ENCODE measurements at places on chromosomes 16 and 17. TPM values are rescaled to one million over a fixed set of nuclear protein-coding genes. Genes with fewer than 3 reads are reported as not detected.

C1QTNF1 gene
- total RNA-seq = 24.9 TPM

KIF18B gene
- total RNA-seq = 0.89 TPM

CENPV gene
- total RNA-seq = 17.3 TPM

TP53TG3 gene
- not detected for total RNA-seq

VAT1L gene
- total RNA-seq = 0.38 TPM

NBR1 gene
- total RNA-seq = 93.3 TPM

MINK1 gene
- total RNA-seq = 155 TPM

GCGR gene
- total RNA-seq = not detected

PRSS33 gene
- not detected for total RNA-seq

CSH1 gene
- total RNA-seq = not detected

PABPN1L gene
- total RNA-seq = not detected

CDRT15 gene
- not detected for total RNA-seq

GRCh38 chr16:60295451-60295850, 1561.3 kb upstream of the GOT2 start:
- H3K27me3 ChIP-seq = no peaks in the 10 kb centered on the region
- H3K27ac ChIP-seq = no peak overlapping the region
- no peak overlapping the region for H3K4me3 ChIP-seq
- H3K4me1 ChIP-seq = no peaks in the 10 kb centered on the region

- peaks cover 11% of the 10 kb centered on the region for H3K36me3 ChIP-seq
- peak overlapping the region; percentile 70 for H3K4me3 ChIP-seq
- H3K27me3 ChIP-seq = peaks cover 59% of the 10 kb centered on the region
- H3K4me1 ChIP-seq = peaks cover 57% of the 10 kb centered on the region
These were observed 1.7 kb upstream of the CBX8 start for GRCh38 chr17:79798299-79799173.

- peak; percentile 32 for DNase-seq
- H3K27me3 ChIP-seq = no peaks in the 10 kb centered on the region
- H3K27ac ChIP-seq = no peak overlapping the region
- no peak overlapping the region for H3K4me3 ChIP-seq
These were observed 90.5 kb upstream of the ZNF750 start for GRCh38 chr17:82930043-82930923.

GRCh38 chr17:50353600-50354195, 7.8 kb downstream of the XYLT2 start:
- no peak for DNase-seq
- H3K27ac ChIP-seq = no peak overlapping the region
- no peaks in the 10 kb centered on the region for H3K27me3 ChIP-seq
- peaks cover 59% of the 10 kb centered on the region for H3K36me3 ChIP-seq

- H3K36me3 ChIP-seq = no peaks in the 10 kb centered on the region
- DNase-seq = no peak
- no peak overlapping the region for H3K27ac ChIP-seq
These were observed 608.1 kb downstream of the TOX3 start for GRCh38 chr16:51938861-51939260.

DNA sequence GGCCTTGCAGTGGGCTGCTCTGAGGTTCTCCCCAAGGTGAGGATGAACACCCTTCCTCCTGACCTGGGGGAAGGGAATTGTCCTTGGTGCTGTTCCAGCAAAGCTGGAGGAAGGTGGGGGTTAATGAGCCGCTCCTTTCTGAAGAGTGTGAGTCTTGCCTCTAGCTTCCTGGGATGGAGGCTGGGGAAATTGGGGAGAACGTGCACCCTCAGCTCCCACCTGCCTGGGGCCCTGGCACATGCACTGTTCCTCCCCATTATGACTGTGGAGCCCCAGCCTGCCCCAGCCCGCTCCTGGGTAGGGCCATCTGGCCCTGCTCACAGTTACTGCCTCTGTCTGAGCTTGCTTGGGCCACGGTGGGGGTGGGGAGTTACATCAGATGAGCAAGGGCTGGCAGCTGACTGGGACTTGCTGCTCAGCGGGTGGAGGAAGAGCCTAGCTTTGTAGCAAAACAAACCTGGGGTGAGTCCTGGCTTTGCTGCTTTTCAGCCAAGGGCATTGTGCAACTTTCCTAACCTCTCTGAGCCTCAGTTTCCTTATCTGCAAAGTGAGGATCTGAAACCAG, 11.1 kb downstream of the TNS4 start:
- H3K36me3 ChIP-seq = no peaks in the 10 kb centered on the region
- H3K27me3 ChIP-seq = no peaks in the 10 kb centered on the region
- peak overlapping the region; percentile 3 for H3K27ac ChIP-seq
- no peak for DNase-seq

GRCh38 chr17:66129759-66130158, 62.2 kb downstream of the CEP112 start:
- H3K36me3 ChIP-seq = no peaks in the 10 kb centered on the region
- no peak overlapping the region for H3K4me3 ChIP-seq
- no peak for DNase-seq
- no peaks in the 10 kb centered on the region for H3K27me3 ChIP-seq
- H3K27ac ChIP-seq = no peak overlapping the region

- H3K4me1 ChIP-seq = no peaks in the 10 kb centered on the region
- H3K36me3 ChIP-seq = peaks cover 64% of the 10 kb centered on the region
- H3K27ac ChIP-seq = no peak overlapping the region
- no peak overlapping the region for H3K4me3 ChIP-seq
- DNase-seq = no peak
These were observed 155.2 kb upstream of the C17orf78 start for GRCh38 chr17:37220607-37220953.

DNA sequence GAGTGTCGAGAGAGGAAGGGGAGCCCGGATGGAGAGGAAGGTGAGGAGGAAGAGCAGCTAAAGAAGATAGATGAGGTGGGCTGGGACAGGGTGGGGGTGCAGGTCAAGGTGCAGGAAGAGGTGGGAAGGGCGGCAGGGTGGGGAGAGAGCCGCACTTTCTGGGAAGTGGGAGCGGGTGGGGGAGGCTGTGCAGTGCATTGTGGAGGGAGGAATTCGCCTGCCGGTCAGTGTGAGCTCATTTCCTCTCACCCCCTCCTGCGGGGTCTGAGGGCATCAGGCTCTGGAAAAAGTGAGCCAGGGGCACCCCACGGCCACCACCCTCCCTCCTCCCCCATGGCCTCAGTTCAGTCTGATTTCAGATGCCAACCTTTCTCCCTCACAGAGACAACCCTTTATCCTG, 2.5 kb upstream of the ARHGAP23 start:
- H3K4me3 ChIP-seq = no peak overlapping the region
- no peak for DNase-seq
- H3K27ac ChIP-seq = peak overlapping the region; percentile 33
- no peaks in the 10 kb centered on the region for H3K36me3 ChIP-seq
- peaks cover 51% of the 10 kb centered on the region for H3K4me1 ChIP-seq
- H3K27me3 ChIP-seq = peaks cover 18% of the 10 kb centered on the region

DNA sequence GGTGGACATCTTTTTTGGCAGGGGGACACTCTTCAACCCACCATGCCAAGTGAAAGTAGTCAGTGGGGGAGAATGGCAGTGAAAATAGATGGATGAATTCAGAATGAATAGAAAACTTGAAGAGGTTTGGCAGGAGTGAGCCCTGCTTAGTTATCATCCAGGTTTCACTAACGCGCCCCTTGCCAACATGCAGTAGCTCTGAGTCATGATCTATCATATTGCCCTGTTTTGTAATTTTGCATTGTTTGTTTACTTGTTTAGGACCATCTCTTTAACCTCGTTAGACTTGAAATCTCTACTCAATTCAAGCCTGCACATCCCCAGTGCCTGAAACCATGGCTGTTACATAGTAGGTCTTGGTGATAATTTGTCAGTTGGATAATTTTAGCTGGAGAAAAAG, 116.7 kb downstream of the RBFOX1 start:
- no peaks in the 10 kb centered on the region for H3K4me1 ChIP-seq
- H3K36me3 ChIP-seq = no peaks in the 10 kb centered on the region
- no peak overlapping the region for H3K4me3 ChIP-seq
- H3K27ac ChIP-seq = no peak overlapping the region
- no peak for DNase-seq

DNA sequence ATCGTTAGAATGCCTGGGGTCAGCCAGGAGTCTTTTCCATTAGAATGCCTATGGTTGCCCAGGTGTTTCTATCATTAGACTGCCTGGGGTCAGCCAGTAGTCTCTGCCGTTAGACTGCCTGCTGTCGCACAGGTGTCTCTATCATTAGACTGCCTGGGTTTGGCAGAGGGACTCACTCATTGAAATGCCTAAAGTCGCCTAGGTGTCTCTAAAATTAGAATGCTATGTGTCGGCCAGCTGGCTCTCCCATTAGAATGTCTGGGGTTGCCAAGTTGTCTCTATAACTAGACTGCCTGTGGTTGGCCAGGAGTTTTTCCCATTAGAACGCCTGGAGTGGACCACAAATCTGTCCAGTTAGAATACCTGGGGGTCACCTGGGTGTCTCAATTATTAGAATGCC, 2266.5 kb downstream of the TP53TG3F start:
- no peak overlapping the region for H3K4me3 ChIP-seq
- H3K36me3 ChIP-seq = no peaks in the 10 kb centered on the region
- no peak for DNase-seq

GRCh38 chr16:68823401-68824135, 19.8 kb upstream of the TANGO6 start:
- DNase-seq = no peak
- H3K27ac ChIP-seq = no peak overlapping the region
- H3K36me3 ChIP-seq = peaks cover 16% of the 10 kb centered on the region
- no peaks in the 10 kb centered on the region for H3K4me1 ChIP-seq
- no peaks in the 10 kb centered on the region for H3K27me3 ChIP-seq

- peaks cover 51% of the 10 kb centered on the region for H3K4me1 ChIP-seq
- peaks cover 38% of the 10 kb centered on the region for H3K27me3 ChIP-seq
- no peaks in the 10 kb centered on the region for H3K36me3 ChIP-seq
- H3K27ac ChIP-seq = peak overlapping the region; percentile 87
- DNase-seq = peak; percentile 90
- peak overlapping the region; percentile 67 for H3K4me3 ChIP-seq
These were observed 951 bp upstream of the GPRC5C start for GRCh38 chr17:74430706-74431567.

GRCh38 chr17:27565874-27566670, 64.9 kb upstream of the LGALS9 start:
- DNase-seq = peak; percentile 24
- no peak overlapping the region for H3K4me3 ChIP-seq
- H3K27me3 ChIP-seq = no peaks in the 10 kb centered on the region
- peaks cover 8% of the 10 kb centered on the region for H3K36me3 ChIP-seq
- H3K27ac ChIP-seq = peak overlapping the region; percentile 24

GRCh38 chr16:20901436-20902112, 1.0 kb downstream of the LYRM1 start:
- peak overlapping the region; percentile 86 for H3K4me3 ChIP-seq
- H3K36me3 ChIP-seq = peaks cover 7% of the 10 kb centered on the region
- no peaks in the 10 kb centered on the region for H3K27me3 ChIP-seq
- peak; percentile 80 for DNase-seq
- H3K27ac ChIP-seq = peak overlapping the region; percentile 98
- peaks cover 79% of the 10 kb centered on the region for H3K4me1 ChIP-seq

- H3K27ac ChIP-seq = no peak overlapping the region
- no peak overlapping the region for H3K4me3 ChIP-seq
- no peaks in the 10 kb centered on the region for H3K36me3 ChIP-seq
- DNase-seq = no peak
- no peaks in the 10 kb centered on the region for H3K27me3 ChIP-seq
- H3K4me1 ChIP-seq = peaks cover 25% of the 10 kb centered on the region
These were observed 2.4 kb downstream of the SLC25A35 start for GRCh38 chr17:8292639-8293395.

- peaks cover 21% of the 10 kb centered on the region for H3K4me1 ChIP-seq
- peaks cover 9% of the 10 kb centered on the region for H3K36me3 ChIP-seq
- no peaks in the 10 kb centered on the region for H3K27me3 ChIP-seq
- no peak for DNase-seq
- H3K4me3 ChIP-seq = no peak overlapping the region
These were observed 110.5 kb upstream of the CORO6 start for GRCh38 chr17:29733166-29733565.

DNA sequence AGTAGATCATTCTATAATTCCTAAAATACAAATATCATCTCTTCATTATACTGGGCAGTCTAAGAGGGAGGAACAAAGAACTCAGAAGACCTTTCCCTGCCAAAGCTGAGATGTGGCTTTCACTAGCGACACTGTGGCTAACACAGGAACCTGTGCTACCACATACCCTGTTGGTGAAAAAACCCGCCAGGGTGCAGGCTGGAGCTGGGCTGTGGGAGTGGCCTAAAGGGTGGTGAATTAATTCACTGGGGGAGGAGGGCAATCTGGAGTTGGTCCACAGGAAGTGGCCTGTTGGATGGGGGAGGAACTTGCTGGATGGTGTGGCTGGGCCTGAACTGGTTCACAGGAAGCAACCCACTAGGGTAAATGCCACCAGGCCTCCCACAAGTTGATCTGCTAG, 7.4 kb downstream of the ZNF594 start:
- no peaks in the 10 kb centered on the region for H3K27me3 ChIP-seq
- H3K27ac ChIP-seq = no peak overlapping the region
- H3K36me3 ChIP-seq = no peaks in the 10 kb centered on the region
- no peak for DNase-seq
- no peaks in the 10 kb centered on the region for H3K4me1 ChIP-seq

DNA sequence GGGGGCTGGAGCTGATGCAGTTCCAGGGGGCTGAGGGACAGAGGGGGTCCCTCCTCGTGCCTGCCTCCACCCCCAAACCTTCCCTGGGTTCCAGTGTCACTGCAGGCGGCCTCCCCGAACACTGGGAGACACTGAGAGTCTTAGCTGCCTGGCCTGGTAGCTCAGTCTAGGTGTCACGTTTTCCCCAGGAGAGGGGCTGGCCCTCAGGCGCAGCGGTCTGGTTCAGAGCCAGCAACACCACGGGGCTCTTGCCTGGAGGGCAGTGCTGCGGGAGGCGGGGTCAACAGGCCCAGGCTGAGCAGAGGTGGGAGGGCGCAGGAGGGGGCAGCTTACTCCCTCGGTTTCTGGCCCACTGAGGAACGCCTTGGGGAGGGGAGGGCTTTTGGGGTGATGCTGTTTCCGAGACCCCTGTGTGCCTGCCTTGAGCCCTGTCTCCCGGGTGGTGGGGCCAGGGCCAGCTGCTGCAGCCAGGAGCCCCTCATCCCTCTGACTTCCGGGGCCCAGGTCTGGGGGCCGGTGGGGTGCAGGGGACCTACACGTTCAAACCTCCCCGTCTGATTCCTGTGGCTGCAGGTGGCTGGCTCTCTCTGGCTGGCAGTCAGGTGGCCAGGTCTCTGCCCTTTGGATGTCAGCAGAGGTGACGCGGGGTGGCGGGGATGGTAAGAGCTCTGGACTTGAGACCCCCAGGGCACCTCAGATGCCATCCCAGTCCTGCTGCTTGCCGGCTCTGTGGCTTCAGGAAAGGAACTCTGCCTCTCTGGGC, 89.3 kb upstream of the GSE1 start:
- peak overlapping the region; percentile 44 for H3K27ac ChIP-seq
- H3K4me3 ChIP-seq = no peak overlapping the region
- H3K4me1 ChIP-seq = peaks cover 43% of the 10 kb centered on the region
- no peaks in the 10 kb centered on the region for H3K27me3 ChIP-seq

- DNase-seq = peak; percentile 42
- H3K4me3 ChIP-seq = no peak overlapping the region
- no peak overlapping the region for H3K27ac ChIP-seq
- H3K4me1 ChIP-seq = peaks cover 5% of the 10 kb centered on the region
- H3K36me3 ChIP-seq = no peaks in the 10 kb centered on the region
- no peaks in the 10 kb centered on the region for H3K27me3 ChIP-seq
These were observed 10.5 kb upstream of the METRNL start for GRCh38 chr17:83068641-83069570.

DNA sequence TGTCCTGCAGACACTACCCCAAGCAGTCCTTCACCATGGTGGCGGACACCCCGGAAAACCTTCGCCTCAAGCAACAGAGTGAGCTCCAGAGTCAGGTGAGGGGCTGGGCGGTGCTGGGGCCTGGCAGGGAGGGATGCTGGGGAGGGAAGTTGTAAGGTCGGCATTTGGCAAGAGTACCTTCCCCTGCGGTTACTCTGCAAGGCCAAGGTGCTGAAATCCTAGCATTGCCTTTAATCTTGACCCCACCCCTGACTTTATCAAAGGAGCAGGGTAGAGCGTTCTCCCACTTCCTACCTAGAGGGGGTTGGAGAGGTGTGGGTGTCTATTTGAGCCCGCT, 20.5 kb downstream of the LASP1 start:
- no peak overlapping the region for H3K4me3 ChIP-seq
- peaks cover 88% of the 10 kb centered on the region for H3K36me3 ChIP-seq
- H3K27ac ChIP-seq = peak overlapping the region; percentile 31
- no peaks in the 10 kb centered on the region for H3K27me3 ChIP-seq
- DNase-seq = no peak
- peaks cover 64% of the 10 kb centered on the region for H3K4me1 ChIP-seq

Measured in lower lobe of right lung (tissue), 2 donors.